ENCODE measurements at places on chromosomes 1 and 21.
A peak's percentile ranks its signal among the peaks of the same experiment; 100 is the strongest.

- DNase-seq: no peak
Measured at GRCh38 chr1:109837852-109838570, 72.6 kb upstream of the CSF1 start.

DNA sequence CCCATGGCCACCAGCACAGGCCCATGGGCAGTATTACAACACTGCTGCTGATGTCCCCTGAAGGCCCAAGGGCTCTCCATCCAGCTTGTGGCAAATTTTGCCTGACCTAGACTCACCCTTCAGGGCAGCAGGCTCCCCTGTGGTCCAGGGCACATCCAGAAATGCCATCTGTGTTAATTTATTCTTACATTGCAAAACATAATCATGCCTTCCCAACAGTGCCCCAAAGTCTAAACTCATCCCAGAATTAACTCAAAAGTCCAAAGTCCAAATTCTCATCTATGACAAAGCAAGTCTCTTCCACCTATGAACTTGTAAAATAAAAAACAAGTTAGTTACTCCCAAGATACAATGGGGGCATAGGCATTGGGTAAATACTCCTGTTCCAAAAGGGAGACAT, 13.3 kb downstream of the VN1R5 start:
- DNase-seq: no peak

- no peak for DNase-seq
Measured at GRCh38 chr1:231691618-231692259, 65.1 kb downstream of the DISC1 start.

DNA sequence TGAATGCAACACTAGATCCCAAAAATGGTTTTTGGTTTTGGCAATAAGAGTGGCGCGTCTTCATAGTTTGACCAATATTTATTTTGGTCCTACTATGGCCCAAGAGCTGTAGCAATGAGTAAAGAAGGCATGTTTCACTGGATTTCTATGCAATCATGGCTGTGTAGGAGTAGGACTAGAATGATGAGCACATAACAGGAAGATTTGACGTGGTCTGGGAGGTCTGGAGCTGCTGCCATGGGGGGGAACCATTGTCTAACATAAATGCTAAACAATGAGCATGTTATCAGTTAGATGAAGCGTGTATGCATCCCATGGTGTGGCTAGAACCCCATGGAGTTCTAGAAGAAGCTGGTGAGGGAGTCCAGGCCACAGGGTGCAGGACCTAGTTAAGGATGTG, 38.3 kb downstream of the OLIG1 start:
- DNase-seq: no peak

- no peak for DNase-seq
Measured at GRCh38 chr1:69657971-69658370, 90.2 kb downstream of the LRRC7 start.

DNA sequence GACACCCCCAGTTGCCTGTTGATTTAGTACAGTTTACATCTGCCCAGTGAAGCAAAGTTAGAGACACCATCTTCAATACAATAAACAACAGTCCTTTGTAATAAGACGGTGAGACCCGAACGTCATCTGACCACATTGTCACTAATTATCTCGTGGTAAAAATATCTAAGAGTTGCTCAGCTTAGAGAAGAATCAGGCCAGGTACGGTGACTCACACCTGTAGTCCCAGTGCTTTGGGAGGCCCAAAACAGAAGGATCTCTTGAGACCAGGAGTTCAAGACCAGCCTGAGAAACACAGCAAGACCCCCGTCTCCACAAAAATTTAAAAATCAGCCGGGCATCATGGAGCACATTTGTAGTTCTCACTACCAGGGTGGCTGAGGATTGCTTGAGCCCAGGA, 53.5 kb downstream of the CD34 start:
- no peak for DNase-seq

- DNase-seq: no peak
Measured at GRCh38 chr1:22738522-22738921, 27.9 kb downstream of the EPHB2 start.

DNA sequence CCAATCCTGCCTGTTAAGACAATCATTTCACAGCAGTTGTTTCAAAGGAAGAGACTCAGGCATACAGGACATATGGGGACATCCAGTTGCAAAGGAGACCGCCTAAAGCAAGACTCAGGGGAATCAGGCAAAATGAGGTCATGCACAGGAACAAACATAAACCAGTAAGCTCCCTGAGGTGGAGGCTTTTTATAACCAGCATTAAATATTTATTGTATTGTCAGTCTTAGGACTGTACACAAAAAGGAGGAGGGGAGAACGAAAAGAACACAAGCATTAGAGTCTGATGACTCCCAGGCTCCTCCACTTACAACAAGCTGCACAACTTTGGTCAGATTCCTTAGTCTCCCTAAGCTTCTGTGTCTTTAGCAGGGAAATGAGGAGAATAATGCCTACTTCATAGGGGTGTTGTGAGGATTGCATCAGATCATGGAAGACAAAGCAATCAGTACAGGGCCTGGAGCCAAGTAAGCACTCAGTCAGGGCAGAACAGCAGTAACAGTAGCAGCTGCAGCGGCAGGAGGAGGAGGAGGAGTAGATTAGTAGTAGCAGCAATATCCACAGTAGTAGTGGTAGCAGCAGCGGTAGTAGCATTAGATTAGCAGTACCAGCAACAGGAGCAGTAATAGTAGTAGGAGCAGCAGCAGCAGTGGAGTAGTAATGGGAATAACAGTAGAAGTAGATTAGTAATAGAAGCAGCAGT, 54.2 kb upstream of the SPATA6 start:
- no peak for DNase-seq

- DNase-seq: peak; percentile 64
Measured at GRCh38 chr1:29235955-29236711, at the start of gene PTPRU. PTPRU (plus strand) TSS chr1:29236522; CDS start chr1:29236645, 123 bp downstream.

- no peak for DNase-seq
Measured at GRCh38 chr1:229203030-229203751, 67.7 kb upstream of the RAB4A start.

Data from activated CD4-positive, alpha-beta T cell treated with anti-CD3 and anti-CD28 coated beads, Interleukin-2, amount 50 U/mL, for 24 hours (primary cell).